ENCODE measurements at places on chromosomes 7 and 10.

- no peak for DNase-seq
These were observed 16.9 kb downstream of the PRKRIP1 start for GRCh38 chr7:102413091-102413490.

GRCh38 chr10:24854256-24854655, 98.2 kb downstream of the PRTFDC1 start:
- DNase-seq: no peak

DNA sequence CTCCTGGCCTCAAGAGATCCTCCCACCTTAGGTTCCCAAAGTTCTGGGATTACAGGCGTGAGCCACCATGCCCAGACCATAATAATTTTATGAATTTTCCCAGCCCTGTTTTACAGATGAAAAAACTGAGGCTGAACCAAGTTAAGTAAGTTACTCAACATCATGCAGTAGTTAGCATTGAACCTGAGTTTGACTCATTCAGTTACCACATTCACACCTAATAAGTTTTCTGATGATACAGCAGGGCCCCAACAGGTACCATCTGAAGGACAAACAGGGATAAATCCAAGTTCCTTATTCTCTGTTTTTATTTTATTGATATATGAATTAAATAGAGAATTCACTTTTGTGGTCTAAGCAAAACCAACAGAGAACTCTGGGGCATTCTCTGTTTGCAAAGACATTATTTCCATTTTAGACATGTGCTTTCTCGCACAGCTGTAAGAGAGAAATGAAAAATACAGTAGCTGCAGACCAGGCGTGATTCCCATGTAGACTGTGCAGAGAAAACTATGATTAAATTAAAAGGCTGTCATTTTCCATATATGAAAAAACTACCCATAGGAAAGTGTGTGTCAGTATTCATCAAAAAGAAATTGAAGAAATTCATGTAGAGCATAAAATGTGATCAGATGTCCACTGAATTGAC, 26.6 kb downstream of the APBB1IP start:
- DNase-seq: no peak

DNA sequence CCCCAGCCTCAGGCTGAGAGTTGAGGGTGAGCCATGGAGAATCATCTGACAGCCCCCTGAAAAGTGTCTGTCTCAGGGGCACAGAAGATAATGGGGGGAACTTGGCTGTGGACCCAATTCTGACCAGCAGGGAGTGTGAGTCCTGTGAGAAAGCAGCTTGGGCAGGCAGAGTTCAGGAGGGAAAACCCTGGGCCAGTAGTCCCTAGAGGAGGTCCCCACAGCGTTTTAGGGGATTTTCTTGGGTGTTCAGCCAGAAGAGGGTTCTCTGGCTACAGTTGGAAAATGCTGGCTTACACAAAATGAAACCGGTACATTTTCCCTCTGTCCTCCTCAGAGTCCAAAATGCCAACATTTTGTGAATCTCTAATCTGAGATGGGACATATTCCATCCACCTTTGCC, 35.8 kb upstream of the TRIM8 start:
- no peak for DNase-seq

GRCh38 chr10:116973946-116974455, 31.0 kb downstream of the SHTN1 start:
- no peak for DNase-seq

DNA sequence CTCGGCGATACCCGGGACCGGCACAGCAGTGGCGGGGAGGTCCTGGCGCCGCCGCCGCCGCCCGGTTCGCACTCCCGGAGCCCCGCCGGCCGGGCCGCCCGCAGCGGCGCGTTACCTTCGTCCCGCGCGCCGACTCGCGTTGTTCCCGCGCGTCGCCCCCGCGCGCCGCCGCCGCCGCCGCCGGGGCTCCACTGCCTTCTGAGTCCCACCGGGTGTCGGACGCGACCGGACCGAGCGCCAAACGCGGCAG, at the start of gene EZH2:
Gene EZH2 (minus strand): TSS at position 243 of the 250 bp plus-strand sequence. CDS start 36,993 bp downstream, outside the sequence.
- DNase-seq: no peak

DNA sequence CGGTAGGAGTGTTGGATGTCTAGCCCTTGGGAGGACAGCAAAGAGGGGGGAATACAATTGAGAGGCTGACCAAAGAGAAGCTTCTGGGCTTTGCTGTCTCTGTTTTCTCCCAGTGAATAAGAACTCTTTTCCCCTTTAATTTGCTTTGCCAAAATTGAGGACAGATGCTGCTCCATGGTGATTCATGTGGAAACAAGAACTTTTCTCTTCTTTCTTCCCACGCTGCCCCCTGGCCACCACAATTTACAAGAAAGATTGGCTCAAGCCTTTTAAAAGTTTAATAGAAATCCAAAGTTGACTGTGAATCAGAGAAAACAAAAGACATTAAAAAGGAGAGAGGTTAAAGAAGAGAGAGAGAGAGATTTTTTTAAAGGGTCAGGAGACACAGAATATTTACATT, 49.0 kb downstream of the PRR15 start:
- no peak for DNase-seq

- no peak for DNase-seq
These were observed 3.5 kb downstream of the FOXP2 start for GRCh38 chr7:114418117-114418516.

DNA sequence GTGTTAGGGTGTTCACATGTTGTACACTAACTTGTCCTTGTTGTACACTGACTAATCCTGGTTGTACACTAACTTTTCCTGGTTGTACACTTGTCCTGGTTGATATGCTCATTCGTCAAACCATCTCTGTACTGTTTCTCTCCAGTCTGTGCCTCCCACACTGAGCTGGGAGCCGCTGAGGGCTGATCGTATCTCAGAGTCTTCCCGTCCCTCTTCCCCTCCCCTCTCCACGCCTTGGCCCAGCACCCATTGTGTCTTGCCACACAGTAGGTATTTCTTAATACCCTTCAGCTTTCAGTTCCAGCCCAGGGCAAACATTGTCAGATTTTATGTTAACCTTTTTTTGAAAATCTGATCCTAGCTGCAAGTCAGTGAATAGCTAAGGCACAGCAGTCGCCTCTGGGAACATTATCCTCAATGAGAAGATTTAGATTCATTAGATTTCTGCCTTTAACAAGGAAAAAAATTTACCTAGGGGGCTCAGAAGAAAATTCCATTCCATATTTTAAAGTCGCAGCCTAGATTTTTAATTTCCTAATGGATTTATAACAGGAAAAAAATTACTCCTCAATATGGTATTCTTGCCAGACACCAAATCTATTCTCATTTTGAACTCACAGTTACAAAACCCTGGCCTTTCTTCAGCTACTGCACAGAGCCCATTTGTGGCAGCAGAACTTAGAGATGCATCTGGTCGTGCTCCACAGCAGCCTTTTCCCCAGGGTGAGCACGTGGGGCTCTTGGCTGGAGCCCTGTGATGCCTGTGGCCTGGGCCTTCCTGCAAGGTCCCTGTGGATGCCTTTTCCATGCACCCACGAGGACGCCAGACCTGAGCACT, 33.0 kb upstream of the CHST15 start:
- DNase-seq: no peak

- no peak for DNase-seq
These were observed 11.6 kb downstream of the RPS24 start for GRCh38 chr10:78045237-78045636.

GRCh38 chr10:71048971-71049615, 160.7 kb upstream of the PCBD1 start:
- DNase-seq: no peak

DNA sequence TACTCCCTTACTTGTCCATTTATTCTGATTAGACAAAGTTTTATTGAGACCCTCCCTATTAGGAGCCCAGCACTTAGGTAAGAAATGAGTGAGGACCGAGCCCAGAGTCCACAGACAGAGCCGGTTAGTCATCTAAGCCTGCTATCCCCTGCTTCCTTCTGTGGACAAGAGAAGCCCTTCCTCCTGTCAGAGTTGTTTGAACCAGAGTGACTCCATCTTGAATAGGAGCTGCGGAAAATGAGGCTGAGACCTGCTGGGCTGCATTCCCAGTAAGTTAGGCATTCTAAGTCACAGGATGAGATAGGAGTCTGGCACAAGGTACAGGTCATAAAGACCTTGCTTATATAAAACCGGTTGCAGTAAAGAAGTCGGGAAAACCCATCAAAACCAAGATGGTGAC, 109.1 kb downstream of the CPXM2 start:
- DNase-seq: no peak

- no peak for DNase-seq
These were observed 77.1 kb upstream of the NME8 start for GRCh38 chr7:37771342-37771741.

- no peak for DNase-seq
These were observed 524.0 kb upstream of the KCND2 start for GRCh38 chr7:119748991-119749390.

DNA sequence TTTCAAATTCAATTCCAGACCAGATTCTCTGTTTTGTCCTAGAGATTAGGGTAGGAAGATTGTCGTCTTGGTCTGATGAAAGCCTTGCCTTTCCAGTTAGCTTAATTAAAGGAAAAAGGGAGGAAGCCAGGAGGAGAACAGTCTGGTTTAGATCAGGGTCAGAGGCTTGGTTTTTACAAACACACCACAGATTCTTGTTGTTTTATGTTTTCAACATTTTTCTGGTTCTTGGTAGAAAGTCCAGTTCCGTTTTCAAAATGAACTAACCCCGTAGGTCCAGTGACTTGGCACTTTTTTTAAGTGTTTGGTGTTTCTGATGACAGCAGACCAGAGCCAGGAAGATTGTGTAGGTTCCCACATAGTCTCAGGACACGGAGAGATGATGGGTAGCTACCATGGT, 167.1 kb upstream of the INHBA start:
- DNase-seq: no peak

DNA sequence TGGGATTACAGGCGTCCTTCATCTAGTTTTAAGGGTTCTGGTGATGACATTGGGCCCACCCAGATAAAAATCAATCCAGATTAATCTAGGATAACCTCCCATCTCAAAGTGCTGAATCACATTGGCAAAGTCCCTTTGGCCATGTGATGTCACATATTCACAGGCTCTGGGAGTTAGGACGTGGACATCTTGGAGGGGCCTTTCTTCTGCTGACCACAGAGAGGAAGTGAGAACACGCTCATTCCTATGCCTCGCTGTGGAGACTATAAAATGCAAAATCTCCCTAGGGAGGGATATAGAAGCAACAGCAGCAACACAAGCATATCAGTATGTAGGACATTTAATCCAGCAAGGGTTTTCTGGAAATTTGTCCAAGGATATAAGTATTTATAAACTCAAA, 266.0 kb upstream of the PITRM1 start:
- no peak for DNase-seq

DNA sequence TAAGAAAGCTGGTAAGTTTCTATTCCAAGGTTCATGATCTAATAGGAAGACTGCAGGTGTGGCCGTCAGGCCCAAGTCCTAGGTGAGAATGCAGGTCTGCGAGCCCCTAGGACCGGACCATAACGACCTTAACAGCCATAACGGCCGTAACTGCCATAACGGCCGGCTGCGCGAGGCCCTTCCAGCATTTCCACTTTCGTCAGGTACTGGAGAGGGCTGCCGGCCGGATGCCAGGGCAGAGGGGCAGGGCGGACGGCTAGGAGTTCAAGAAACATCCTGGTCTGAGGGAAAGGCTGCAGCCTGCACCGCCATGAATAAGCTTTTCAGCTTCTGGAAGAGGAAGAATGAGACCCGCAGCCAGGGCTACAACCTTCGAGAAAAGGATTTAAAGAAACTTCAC, at the start of gene ANKRD7:
Gene ANKRD7 (plus strand): TSS at position 184 of the 400 bp plus-strand sequence. CDS start 127 bp downstream, at position 311.
- DNase-seq: no peak

GRCh38 chr7:116984917-116985316, 31.6 kb downstream of the ST7 start:
- DNase-seq: no peak

- DNase-seq: no peak
These were observed 87.1 kb downstream of the SLC16A9 start for GRCh38 chr10:59622320-59623132.

GRCh38 chr10:50514995-50515394, 108.8 kb downstream of the SGMS1 start:
- DNase-seq: no peak
